Right ventricle myocardium superior (tissue), 1 donor: ENCODE measurements at places on chromosomes 4 and X.

DNA sequence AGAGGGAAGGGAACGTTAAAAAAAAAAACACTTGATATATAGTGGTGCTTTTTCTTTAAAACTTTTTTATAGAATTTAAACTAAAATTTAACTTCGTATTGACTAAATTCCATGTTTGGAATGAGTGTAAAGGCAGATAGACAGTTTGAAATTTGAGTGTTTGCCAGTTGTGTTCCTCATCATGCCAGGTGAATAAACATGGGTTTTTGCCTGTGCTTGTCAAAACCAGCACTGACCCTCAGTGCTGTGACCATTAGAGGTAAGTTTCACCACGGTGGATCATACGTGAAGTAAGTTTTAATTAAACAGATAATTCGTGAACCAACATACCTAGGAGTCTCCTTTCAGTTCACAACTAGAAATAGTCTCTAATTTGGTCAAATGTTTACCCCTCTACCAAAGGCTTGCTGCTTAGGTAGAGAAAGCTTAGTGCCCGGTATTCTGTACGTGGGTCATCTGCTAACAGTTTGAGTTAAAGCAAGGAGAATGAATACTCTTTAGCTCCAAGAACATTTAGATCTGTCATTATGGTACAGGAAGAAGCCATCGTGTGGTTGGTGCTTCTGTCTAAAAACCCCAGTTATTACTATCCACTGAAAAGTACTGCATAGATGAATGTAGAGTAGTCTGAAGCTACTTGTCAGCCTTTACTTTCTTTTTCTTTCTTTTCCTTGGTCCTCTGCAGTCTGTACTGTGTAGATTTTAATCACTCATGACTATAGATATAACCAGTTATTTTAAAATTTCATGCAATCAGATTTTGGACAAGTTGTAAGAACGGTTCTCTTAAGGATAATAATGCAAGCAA lies 32.7 kb downstream of the KIAA0232 start:
- DNase-seq: no peak

GRCh38 chr4:15202481-15202880 lies 200.2 kb downstream of the CPEB2 start:
- no peak for DNase-seq

GRCh38 chr4:110830461-110830860 lies 207.6 kb upstream of the PITX2 start:
- no peak for DNase-seq

DNA sequence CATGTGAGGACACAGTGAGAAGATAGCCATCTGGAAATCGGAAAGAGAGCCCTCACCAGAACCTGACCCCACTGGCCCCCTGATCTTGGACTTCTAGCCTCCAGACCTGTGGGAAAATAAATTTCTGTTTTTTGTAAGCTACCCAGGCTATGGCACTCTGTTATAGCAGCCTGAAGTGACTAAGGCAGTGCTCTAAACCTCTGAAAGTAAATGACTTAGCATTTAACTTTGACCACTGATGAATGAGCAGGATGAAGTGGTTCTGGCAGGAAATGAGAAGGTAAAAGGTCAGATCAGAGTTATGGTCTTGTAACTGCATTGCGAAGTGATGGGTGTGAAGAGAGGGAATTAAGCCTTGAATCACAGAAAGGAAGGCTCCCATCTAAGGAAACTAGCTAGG lies 17.0 kb downstream of the GPAT3 start:
- DNase-seq: no peak

GRCh38 chrX:73615022-73615421 lies 52.0 kb downstream of the CHIC1 start:
- DNase-seq: no peak
